ENCODE measurements at places on chromosomes 4 and X. TPM values are rescaled to one million over a fixed set of nuclear protein-coding genes. Genes with fewer than 3 reads are reported as not detected.

- H3K4me1 ChIP-seq, result no peaks in the 10 kb centered on the region
- H3K36me3 ChIP-seq, result no peaks in the 10 kb centered on the region
- no peak overlapping the region for H3K4me3 ChIP-seq
- DNase-seq, result no peak
- no peak overlapping the region for H3K27ac ChIP-seq
These were observed 58.6 kb upstream of the MCF2 start for GRCh38 chrX:139766545-139766983.

- DNase-seq, result peak; percentile 5
- no peaks in the 10 kb centered on the region for H3K4me1 ChIP-seq
- H3K27me3 ChIP-seq, result no peaks in the 10 kb centered on the region
- H3K4me3 ChIP-seq, result peak overlapping the region; percentile 75
- H3K36me3 ChIP-seq, result no peaks in the 10 kb centered on the region
These were observed 449 bp downstream of the CTPS2 start for GRCh38 chrX:16711893-16712547.

GRCh38 chr4:54011201-54011600, 53.2 kb downstream of the CHIC2 start:
- no peak overlapping the region for H3K27ac ChIP-seq
- no peak for DNase-seq
- peaks cover 6% of the 10 kb centered on the region for H3K4me1 ChIP-seq
- H3K36me3 ChIP-seq, result no peaks in the 10 kb centered on the region
- no peak overlapping the region for H3K4me3 ChIP-seq

DNA sequence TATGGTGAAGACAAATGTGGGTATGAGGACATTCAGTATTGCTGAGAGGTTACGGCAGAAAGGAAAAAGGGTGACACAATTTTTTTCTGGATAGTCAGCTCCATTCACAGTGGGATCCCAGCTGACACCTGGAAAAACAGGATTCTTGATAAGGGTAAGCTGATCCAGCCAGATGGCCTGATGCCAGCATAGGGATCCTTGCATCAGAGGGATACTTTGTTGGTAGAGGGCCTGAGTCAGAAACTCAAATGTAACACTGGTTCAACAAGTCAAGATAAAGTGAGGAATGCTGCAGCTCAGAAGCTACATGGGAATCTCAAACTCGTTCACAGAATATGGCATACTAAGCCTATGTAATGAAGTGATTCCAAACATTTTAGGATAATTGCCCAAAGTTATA, 726.7 kb downstream of the C4orf33 start:
- no peak overlapping the region for H3K27ac ChIP-seq
- DNase-seq, result peak; percentile 51
- H3K4me3 ChIP-seq, result no peak overlapping the region
- no peaks in the 10 kb centered on the region for H3K27me3 ChIP-seq
- H3K36me3 ChIP-seq, result no peaks in the 10 kb centered on the region

GRCh38 chr4:79514621-79515329, 106.7 kb upstream of the GK2 start:
- no peaks in the 10 kb centered on the region for H3K36me3 ChIP-seq
- H3K4me1 ChIP-seq, result no peaks in the 10 kb centered on the region
- DNase-seq, result no peak

- H3K4me3 ChIP-seq, result no peak overlapping the region
- no peak for DNase-seq
- no peaks in the 10 kb centered on the region for H3K27me3 ChIP-seq
- no peaks in the 10 kb centered on the region for H3K36me3 ChIP-seq
- H3K4me1 ChIP-seq, result no peaks in the 10 kb centered on the region
These were observed 191.4 kb downstream of the MGST2 start for GRCh38 chr4:139857021-139857420.

- H3K4me3 ChIP-seq, result no peak overlapping the region
- no peak for DNase-seq
- no peaks in the 10 kb centered on the region for H3K36me3 ChIP-seq
- peaks cover 3% of the 10 kb centered on the region for H3K27me3 ChIP-seq
These were observed 77.2 kb downstream of the JAKMIP1 start for GRCh38 chr4:6123116-6123515.

- no peak overlapping the region for H3K4me3 ChIP-seq
- no peaks in the 10 kb centered on the region for H3K36me3 ChIP-seq
- peak; percentile 15 for DNase-seq
These were observed 44.8 kb upstream of the NSG1 start for GRCh38 chr4:4341861-4342650.

GRCh38 chr4:183788308-183788905, 116.7 kb upstream of the STOX2 start:
- H3K4me1 ChIP-seq, result no peaks in the 10 kb centered on the region
- no peaks in the 10 kb centered on the region for H3K27me3 ChIP-seq
- DNase-seq, result no peak
- no peak overlapping the region for H3K4me3 ChIP-seq

DNA sequence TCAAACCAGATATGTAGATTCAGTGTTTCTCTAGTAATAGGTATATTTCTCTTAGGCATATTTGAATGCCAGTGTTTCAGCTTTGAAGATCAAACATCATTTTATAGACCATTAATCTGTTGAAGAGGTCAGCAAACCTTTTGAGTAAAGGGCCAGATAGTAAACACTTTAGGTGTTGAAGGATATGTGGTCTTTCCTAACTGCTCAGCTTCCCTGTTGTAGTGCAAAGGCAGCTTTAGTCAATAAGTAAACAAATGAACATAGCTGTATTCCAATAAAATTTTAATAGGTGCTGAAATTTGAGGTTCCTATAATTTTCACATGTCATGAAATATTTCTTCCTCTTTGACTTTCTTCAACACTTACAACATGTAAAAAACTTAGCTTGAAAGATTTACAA, 201.6 kb downstream of the ADGRL3 start:
- H3K4me3 ChIP-seq, result no peak overlapping the region
- no peaks in the 10 kb centered on the region for H3K4me1 ChIP-seq
- H3K27me3 ChIP-seq, result no peaks in the 10 kb centered on the region
- no peak overlapping the region for H3K27ac ChIP-seq
- no peak for DNase-seq

DNA sequence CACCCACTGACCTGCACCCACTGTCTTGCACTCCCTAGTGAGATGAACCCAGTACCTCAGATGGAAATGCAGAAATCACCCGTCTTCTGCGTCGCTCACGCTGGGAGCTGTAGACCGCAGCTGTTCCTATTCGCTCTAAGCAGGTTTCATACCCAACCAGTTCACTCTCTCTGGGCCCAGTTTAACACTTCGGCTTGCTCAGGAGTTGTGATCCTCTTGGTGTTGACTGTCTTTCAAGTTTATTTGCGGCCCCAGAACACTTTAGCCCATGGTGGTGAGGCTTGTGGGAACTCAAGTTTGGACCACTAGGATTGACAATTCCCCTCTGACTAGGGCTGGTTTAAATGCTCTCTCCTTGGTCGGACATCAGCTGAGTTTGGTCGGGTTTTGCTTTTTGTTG, 147.0 kb downstream of the DACH2 start:
- DNase-seq, result no peak
- no peaks in the 10 kb centered on the region for H3K27me3 ChIP-seq
- H3K4me1 ChIP-seq, result no peaks in the 10 kb centered on the region
- no peak overlapping the region for H3K27ac ChIP-seq
- H3K4me3 ChIP-seq, result no peak overlapping the region

DNA sequence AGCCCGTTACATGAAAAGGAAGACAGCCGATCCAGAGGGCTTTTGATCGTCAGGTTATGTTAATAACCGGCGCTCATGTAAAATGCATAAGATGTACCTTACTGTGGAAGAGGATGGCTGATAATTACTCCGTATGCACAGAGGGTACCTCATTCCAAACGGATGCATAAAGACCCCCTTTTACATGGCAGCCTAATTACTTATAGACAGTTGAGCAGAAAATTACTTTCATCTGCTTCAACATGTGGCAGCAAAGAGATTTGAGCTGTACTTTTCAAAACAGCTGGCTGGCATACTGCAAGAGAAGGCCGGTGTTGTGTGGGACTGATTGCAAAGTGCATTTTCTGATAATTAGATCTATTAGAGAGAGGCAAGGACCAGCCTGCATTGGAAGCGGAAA, 103.4 kb downstream of the SHOX start:
- H3K27me3 ChIP-seq, result no peaks in the 10 kb centered on the region
- H3K4me1 ChIP-seq, result no peaks in the 10 kb centered on the region
- no peak overlapping the region for H3K4me3 ChIP-seq

GRCh38 chr4:40800064-40800463, 50.3 kb downstream of the NSUN7 start:
- H3K27ac ChIP-seq, result no peak overlapping the region
- H3K27me3 ChIP-seq, result no peaks in the 10 kb centered on the region
- H3K36me3 ChIP-seq, result no peaks in the 10 kb centered on the region
- no peaks in the 10 kb centered on the region for H3K4me1 ChIP-seq
- H3K4me3 ChIP-seq, result no peak overlapping the region

GRCh38 chrX:153766098-153766817, 2.2 kb downstream of the PLXNB3 start:
- no peaks in the 10 kb centered on the region for H3K27me3 ChIP-seq
- H3K27ac ChIP-seq, result no peak overlapping the region
- H3K4me3 ChIP-seq, result no peak overlapping the region
- DNase-seq, result peak; percentile 66
- no peaks in the 10 kb centered on the region for H3K4me1 ChIP-seq
- no peaks in the 10 kb centered on the region for H3K36me3 ChIP-seq

- H3K27me3 ChIP-seq, result no peaks in the 10 kb centered on the region
- H3K36me3 ChIP-seq, result no peaks in the 10 kb centered on the region
- DNase-seq, result no peak
- no peak overlapping the region for H3K4me3 ChIP-seq
- H3K27ac ChIP-seq, result no peak overlapping the region
These were observed 48.0 kb upstream of the TMEM164 start for GRCh38 chrX:109954955-109955354.

GRCh38 chr4:60944060-60944459, 256.1 kb upstream of the ADGRL3 start:
- DNase-seq, result no peak
- H3K27ac ChIP-seq, result no peak overlapping the region
- no peaks in the 10 kb centered on the region for H3K27me3 ChIP-seq
- H3K4me3 ChIP-seq, result no peak overlapping the region
- H3K36me3 ChIP-seq, result no peaks in the 10 kb centered on the region

ZDHHC15 gene
- 0.60 TPM for total RNA-seq

NOX1 gene
- total RNA-seq, result not detected

XG gene
- total RNA-seq, result 0.12 TPM

RPGR gene
- total RNA-seq, result 7.7 TPM
